ENCODE measurements at places on chromosomes 4 and X. TPM values are rescaled to one million over a fixed set of nuclear protein-coding genes. Genes with fewer than 3 reads are reported as not detected.

Gene NAP1L5
- 7.0 TPM for total RNA-seq

Gene FOXR2
- total RNA-seq = not detected

Gene NPNT
- 0.29 TPM for total RNA-seq

Gene AKAP14
- not detected for total RNA-seq

Gene S100P
- total RNA-seq = not detected

Gene ENPP6
- 0.33 TPM for total RNA-seq

Gene CCDC160
- total RNA-seq = 0.15 TPM

Gene GABRG1
- not detected for total RNA-seq

Gene PLAC1
- 2.2 TPM for total RNA-seq

Gene PDE5A
- total RNA-seq = 402 TPM

Gene CXCL6
- total RNA-seq = 3.5 TPM

Gene APLN
- 0.87 TPM for total RNA-seq

Gene COL4A5
- 42.5 TPM for total RNA-seq

Gene STS
- 7.6 TPM for total RNA-seq

Gene ALPK1
- 38.3 TPM for total RNA-seq

Gene FGFBP1
- not detected for total RNA-seq

Gene SEC24B
- 14.7 TPM for total RNA-seq

Gene KLHL34
- under 0.01 TPM for total RNA-seq

Gene OCIAD1
- 109 TPM for total RNA-seq

Gene FGF13
- total RNA-seq = 30.6 TPM

Gene NR3C2
- total RNA-seq = 4.8 TPM

Gene TKTL2
- not detected for total RNA-seq

Gene F9
- total RNA-seq = not detected

Gene CSAG3
- not detected for total RNA-seq

Gene DOK7
- total RNA-seq = 0.17 TPM

Gene LIN54
- total RNA-seq = 20.2 TPM

Gene PPAT
- total RNA-seq = 12.9 TPM
